ENCODE measurements at places on chromosomes 2 and 18.
A peak's percentile ranks its signal among the peaks of the same experiment; 100 is the strongest.

DNA sequence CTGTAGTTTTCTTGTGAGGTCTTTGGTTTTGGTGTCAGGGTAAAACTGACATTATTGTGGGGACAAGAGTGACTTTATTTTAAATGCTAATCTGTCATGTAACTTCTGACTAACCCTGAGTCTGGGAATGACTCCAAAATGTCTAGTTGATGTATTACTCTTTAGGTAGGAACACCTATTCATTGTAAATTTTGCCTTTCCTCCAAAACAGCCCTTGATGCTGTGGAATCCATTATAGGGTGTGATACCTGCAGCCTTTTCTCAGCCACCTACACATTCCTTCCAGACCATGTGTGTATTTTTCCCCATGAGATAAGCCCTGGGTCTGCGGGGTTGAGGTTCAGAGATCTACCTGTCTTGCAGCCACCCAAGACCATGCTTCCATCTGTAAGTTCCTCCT, 4.1 kb upstream of the PRR30 start:
- no peak for DNase-seq

DNA sequence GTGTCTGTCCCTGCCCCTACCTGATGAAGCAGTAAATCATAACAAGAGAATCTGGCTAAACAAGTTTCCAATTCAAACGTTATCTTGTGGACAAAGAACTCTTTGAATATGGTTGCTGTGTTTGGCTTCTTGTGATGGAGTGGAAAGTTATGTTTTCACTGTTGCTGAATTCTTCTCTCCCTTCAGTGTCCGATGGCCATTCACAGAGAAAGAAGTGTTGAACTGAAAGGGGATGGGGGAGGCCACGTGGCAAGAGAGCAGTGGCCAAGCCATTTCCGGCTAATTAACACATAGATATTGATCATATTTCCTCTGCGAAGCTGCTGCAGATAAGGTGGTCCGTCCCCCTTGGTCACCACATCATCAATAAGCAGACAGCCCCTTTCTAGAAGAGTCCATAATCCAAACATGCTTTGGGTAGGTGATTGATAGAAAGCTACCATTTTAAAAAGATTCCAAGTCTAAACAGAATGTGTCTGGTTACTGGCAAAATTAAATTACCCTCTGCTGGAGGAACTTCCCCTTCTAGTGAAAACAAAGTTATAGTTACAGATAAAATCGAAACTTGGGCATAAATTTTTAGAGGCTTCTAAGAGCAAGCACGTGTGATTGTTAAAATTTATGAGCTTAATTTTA, 36.9 kb upstream of the FZD7 start:
- DNase-seq, result peak; percentile 26

DNA sequence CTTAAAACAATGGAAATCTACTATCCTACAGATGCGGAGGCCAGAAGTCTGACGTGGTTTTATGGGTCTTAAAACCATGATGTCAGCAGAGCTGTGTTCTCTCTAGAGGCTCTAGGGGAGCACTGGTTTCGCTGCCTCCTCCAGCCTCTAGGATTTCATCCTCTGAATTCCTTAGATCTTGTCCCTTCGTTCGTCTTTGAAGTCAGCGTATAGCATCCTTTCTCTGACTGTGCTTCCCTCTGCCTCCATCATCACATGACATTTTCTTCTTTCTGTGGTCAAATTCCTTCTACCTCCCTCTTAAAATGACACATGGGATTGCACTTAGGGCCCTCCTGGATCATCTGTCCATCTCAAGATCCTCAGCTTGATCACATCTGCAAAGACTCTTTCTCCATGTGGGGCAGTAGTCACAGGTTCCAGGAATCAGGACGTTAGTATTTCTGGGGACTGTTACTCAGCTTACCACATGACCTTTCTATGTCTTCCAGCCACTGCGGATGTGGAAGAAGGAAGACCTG, 22.7 kb upstream of the NCK2 start:
- no peak for DNase-seq

DNA sequence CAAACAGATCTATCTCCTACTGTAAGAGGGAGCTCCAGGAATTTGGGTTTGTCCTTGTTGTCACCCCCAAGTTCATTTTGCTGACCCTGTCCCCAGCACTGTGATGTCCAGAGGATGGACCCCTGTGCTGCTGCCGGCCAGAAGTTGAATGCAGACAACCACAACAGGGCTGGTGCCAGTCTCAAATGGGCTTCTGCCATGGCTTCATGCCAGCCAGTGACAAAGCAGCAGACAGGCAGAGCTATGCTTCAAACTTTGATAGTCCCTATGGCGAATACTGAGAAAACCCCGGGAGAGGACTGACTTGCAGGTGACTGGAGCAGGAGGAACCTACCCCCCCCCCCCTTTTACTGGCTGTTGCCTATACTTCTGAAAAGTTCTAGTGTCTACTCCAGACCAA, 3.2 kb downstream of the SMAD7 start:
- DNase-seq, result peak; percentile 25

GRCh38 chr18:48817021-48817461, 133.7 kb downstream of the SMAD7 start:
- DNase-seq, result no peak

DNA sequence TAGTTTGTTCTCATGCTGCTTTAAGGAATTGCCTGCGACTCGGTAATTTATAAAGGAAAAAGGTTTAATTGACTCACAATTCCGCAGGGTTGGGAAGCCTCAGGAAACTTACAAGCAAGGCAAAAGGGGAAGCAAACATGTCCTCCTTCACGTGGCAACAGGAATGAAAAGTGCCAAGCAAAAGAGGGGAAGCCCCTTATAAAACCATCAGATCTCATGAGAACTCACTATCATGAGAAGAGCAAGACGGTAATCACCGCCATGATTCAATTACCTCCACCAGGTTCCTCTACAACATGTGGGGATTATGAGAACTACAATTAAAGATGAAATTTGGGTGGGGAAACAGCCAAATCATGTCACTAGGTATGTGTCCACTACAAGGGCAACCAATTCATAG, 53.9 kb downstream of the MAP4K3 start:
- DNase-seq, result no peak

- DNase-seq, result peak; percentile 19
Observed at GRCh38 chr18:3885209-3885792, 435.3 kb downstream of the TGIF1 start.

DNA sequence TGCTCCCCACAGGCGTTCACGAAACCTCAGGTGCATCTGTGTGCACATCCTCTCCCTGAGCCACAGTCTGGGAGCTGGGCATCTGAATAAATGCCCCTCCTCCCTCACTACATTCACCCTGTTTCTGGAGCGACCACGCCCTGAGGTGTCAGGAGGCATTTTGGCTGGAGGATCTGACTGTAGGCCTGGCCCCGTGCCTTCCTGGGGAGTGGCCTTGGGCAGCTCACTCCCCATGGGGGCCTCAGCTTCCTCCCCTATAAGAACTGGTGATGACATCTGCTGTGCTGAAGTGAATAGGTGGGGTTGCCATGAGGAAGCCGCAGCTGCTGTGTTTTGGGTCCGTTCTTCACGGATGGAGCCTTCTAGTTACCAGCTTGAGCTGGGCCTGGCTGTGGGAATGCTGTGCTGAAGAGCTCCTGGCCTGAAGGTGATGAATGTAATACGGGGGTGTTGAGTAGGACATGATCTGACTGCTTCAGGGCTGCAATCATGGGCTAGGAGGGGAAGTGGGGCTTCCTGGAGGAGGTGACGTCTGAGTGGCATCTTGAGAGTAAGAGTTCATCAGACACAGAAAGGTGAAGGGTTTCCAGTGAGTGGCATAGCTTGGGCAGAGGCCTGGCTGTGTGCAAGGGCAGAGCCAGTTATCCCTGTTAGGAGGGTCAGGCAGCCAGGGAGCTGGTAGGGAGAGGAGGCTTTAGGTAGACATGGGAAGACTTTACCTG, 58.2 kb downstream of the GLI2 start:
- DNase-seq, result no peak

GRCh38 chr18:10131460-10132395, 217.9 kb downstream of the VAPA start:
- DNase-seq, result no peak

- DNase-seq, result no peak
Observed at GRCh38 chr2:207248702-207249377, 83.1 kb upstream of the KLF7 start.

- no peak for DNase-seq
Observed at GRCh38 chr18:11883153-11883552, 25.0 kb downstream of the MPPE1 start.

DNA sequence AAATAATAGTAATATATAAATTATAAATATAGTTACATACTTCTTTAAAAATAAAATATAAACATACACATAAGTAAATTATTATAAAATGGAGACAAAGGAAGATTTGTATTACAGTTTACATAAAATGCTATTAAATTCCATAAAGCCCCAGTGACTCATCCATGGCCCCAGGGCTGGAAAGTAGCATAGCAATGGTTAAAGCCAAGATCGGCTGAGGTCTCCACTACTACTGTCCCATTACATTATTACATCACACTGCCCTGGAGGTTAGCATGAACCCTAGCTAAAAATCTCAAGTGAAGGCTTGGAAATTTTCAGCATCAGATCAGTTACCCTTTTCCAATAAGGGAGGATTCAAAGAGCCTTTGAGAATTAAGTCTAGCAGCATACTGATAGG, 936.2 kb downstream of the DSC3 start:
- DNase-seq, result no peak

GRCh38 chr2:23867449-23867848, 59.5 kb downstream of the ATAD2B start:
- no peak for DNase-seq

DNA sequence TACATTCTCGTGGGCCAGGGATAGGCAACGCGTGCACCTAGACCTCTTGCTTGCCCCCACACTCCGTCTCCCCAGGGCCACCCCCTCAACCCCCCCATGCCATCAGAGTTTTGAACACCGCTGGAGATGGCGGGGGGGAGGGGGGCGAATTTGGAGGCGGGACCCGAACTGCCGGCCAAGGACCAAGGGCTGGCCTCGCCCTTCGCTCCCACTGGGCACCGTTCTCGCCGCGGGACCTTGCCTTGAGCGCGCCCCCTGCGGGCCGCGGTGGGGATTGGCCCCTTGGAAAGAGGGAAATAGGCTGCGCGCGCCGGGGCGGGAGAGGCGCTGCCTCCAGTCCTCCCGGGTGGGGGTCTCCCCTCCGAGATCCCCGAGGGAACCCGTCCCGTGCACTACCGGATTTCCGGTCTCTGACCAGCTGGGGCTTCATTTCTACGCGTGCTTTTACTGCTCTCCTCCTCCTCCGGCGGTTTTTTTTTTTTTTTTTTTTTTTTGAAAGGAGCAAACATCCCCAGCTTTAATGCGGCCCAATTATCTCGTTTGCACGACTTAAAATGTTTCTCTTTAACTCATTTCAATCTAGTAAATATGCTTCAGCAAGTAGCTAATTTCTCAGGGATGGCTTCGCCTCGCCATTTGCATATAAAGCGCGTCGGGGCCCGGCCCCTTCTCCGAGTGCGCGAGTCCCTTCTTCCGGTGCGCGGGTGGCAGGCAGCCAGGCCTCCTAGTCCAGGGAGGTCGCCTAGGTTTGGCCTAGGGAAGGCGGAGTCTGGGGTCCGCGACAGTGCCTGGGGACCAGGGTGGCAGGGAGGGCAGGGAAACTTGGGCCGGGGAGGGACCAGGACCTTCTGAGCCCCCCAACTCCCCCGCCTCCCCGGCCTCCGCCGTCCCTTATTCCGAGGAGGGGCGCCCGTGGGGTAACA, 10.0 kb upstream of the GBX2 start:
- DNase-seq, result no peak

DNA sequence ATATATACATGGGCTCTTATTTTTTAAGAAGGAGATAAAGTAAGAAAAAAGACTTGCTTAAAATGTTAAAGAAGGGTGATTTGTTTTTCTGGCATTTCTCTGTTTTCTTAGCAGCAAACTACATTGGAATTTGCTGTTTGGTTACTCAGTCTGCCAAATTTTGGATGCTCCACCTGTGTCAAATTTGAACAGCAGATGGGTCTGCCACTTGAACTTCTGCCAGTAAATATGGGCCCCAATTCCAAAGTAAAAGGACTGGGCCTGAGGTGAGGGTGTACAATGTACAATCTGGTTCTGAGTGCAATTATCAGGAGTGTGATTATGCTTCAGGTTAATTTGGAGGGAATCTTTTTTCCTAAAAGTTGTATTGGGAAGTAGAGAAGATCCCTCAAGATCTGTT, 794.5 kb downstream of the DSC3 start:
- no peak for DNase-seq

GRCh38 chr18:38940475-38940862, 1374.9 kb upstream of the CELF4 start:
- no peak for DNase-seq

GRCh38 chr2:183809404-183809803, 685.2 kb downstream of the NUP35 start:
- no peak for DNase-seq
